ENCODE measurements at places on chromosomes 3 and 15. TPM values are rescaled to one million over a fixed set of nuclear protein-coding genes. Genes with fewer than 3 reads are reported as not detected.

The ARPIN gene
- total RNA-seq = 14.1 TPM

The CHST13 gene
- not detected for total RNA-seq

GRCh38 chr3:34283751-34284150 is 485.3 kb downstream of the PDCD6IP start:
- no peaks in the 10 kb centered on the region for H3K4me1 ChIP-seq
- no peak overlapping the region for H3K4me3 ChIP-seq
- H3K27me3 ChIP-seq = no peaks in the 10 kb centered on the region
- DNase-seq = no peak
- no peak overlapping the region for H3K27ac ChIP-seq

The FBXO40 gene
- not detected for total RNA-seq

DNA sequence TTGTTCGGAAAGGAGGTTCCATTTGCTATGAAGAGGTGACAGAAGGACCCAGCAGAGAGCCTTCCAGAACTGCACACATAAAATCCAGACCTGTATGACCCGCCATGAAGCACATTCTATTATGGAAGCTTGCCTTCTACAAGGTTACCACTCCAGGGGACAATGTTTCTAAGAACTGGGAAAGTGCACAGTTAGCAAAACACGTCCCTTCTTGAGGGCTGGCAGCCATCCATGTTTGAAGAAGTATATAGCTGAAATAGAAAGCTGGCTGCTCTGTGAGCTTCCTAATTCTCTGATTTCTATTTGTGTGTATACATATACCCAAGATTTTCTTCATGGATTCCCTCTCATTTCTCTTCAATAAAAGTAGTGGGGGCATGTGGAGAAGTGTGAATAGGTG is 74.6 kb downstream of the CNTN3 start:
- DNase-seq = no peak
- H3K36me3 ChIP-seq = no peaks in the 10 kb centered on the region
- no peak overlapping the region for H3K4me3 ChIP-seq
- H3K4me1 ChIP-seq = no peaks in the 10 kb centered on the region
- H3K27me3 ChIP-seq = no peaks in the 10 kb centered on the region

Data from osteoblast (primary cell).